Stimulated activated CD8-positive, alpha-beta memory T cell treated with anti-CD3 and anti-CD28 coated beads, Interleukin-4, amount 100 ng/mL, for 1 hour (primary cell): ENCODE measurements at places on chromosomes 7 and 10.

DNA sequence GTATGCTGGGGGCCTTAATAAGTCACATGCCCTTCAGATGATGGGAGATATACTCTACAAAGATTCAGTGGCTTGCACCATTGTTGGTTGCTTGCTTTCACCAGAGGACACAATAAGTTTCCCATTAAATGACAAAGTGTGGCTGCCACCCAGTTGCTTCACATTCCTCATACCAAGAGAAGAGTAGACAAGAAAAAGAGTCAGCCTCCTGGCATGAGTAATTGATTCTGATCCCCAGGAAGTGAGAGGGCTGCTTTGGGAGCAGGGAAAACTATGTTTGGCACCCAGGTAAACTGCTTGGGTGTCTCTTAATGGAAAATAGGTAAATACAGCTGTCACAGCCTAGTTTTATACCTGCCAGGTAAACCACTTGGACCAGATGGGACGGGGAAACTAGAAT is 66.7 kb upstream of the IL6 start:
- no peak for DNase-seq

DNA sequence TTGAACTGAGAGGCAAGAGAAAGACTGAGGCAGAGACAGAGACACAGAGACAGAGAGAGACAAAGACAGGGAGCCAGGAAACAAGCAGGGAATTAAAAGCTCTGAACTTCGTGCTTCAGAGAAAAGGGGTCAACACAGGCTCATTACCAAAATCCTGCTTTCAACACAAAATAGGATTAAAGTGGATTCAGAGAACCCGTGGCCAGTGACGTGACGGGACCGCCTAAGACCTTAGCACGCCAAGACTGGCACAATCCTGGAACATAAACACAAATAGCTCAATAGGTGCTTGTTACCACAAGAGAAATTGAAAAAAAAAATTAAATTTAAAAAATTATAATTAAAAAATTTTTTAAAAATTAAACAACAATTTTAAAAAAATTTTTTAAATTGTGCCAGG is 21.5 kb downstream of the ASB13 start:
- no peak for DNase-seq

GRCh38 chr10:106920538-106920937 is 244.0 kb downstream of the SORCS1 start:
- DNase-seq, result no peak

DNA sequence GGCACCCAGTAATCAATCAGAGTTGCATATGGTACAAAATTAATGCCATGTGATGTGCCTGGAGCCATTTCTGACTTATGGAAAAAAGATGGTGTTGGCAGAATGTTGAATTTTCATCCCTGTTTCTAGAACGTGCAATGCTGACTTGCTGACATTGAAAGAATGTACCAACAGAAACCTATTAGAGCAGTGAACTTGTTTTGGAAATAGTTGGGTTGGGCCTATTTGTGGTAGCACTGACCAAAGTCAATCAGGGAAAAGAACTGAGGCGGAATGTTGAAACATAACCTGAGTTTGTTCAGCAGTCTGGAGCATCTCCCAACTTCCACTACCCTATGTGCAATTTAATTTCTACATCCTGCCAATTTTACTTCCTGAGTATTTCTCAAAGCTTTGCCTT is 11.7 kb upstream of the KIAA1217 start:
- no peak for DNase-seq

DNA sequence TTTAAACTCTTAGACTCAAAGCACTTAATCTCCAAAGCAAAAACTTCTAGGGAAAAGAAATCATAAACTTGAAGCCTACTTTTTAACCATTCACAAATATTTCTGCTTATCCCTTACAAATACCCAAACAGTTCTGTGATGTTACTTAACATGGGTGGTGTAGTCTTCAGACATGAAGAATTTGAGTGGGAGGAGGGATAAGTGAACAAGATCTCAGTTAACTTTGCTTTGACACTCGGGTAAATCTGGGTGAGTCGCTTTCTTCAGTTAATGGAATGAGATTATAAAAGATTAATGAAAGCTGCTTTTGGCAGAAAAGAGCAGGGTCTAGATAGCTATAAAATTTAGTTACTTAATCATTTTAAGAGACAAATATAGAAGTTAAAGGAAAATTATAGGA is 47.5 kb downstream of the RNF133 start:
- DNase-seq, result no peak

DNA sequence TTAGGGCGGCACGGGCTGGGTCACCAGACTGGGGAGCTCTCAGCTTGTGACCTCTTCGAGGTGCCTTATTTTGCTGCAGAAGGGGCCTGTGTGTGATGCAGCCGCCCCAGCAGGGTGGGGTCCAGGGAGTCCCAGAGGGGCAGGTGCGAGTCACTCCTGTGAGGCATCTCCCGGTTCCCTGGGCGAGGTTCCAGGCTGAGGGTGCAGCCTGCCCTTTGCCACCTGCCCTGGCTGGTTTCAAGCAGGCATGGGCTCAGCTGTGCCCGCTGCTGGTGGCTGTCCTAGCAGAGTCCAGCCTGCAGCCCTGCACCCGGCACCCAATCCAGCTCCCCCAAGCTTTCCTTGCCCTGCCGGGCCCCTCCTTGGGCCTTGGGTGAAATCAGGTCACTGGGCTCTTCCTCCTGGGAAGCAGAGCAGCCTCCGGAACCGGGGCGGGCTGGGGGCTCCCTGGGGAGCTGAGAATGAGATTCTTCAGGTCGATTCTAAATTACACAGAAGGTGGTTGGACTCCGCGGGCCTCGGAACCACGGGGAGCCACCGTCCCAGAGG is 64.8 kb downstream of the PWWP2B start:
- no peak for DNase-seq

- no peak for DNase-seq
Observed at GRCh38 chr10:102184606-102185005, 32.4 kb downstream of the NOLC1 start.

DNA sequence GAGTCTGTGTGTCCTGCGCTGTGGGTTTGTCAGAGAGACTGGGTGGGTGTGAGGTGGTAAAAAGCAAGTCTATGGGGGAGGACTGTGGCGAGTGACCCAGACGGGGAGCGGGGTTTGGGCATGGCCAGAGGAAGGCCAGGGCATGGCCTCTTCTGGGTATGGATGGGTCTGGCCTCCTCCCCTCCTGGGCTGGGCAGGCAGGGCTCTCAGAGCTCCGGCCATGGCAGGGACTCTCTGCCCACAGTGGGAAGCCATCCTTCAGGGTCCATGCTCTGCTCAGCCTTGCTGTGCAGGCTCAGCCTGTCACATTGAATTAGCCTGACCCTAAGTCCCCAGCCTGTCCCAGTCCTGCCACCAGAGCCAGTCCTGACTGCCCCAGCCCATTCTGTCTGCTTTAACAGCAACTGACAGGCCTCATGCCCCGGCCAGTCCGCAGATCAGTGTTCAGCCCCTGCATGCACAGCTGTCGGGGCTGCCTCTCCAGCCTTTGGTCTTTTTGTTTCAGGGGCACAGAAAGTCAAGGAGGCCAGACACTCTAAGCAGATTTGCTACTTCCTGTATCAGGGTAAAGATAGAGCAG is 7.9 kb downstream of the ANTXRL start:
- DNase-seq, result no peak

DNA sequence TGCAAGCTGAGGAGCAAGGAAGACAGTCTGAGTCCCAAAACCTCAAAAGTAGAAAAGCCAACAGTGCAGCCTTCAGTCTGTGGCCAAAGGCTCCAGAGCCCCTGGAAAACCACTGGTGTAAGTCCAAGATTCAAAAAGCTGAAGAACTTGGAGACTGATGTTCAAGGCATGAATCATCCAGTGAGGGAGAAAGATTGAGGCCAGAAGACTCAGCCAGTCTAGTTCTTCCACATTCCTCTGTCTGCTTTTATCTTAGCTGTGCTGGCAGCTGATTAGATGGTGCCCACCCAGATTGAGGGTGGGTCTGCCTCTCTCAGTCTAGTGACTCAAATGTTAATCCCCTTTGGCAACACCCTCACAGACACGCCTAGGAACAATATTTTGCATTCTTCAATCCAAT is 20.1 kb upstream of the MDFIC start:
- no peak for DNase-seq

GRCh38 chr10:5095687-5096086 is 1.5 kb downstream of the AKR1C3 start:
- DNase-seq, result no peak

DNA sequence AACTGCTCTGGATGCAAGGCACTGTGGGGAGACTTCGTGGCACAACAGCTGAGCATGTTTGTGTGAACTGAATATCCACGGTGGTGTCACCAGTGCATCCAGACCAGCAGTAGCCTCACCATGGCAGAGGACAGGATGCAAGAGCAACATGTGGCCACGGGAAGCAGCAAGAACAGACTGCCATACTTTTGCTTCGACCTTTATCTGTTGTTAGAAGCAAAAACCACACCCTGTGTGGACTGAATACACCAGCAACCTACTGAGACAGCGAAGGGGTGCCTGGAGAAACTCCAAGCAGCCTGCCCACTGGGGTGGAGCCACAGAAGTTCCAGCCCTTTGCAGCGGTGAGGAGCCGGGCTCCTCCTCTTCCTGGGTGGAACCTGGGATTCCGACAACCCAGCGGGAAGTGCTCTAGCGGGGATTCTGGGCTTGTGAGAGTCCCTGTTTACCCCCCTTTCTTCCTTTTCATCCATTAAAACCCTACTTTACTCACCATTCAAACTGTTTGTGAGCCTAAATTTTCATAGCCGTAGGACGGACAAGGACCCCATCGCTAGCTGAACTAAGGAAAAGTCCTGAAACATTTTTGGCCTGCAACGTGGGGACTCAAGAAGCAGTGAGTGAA is 584.9 kb downstream of the GRM8 start:
- DNase-seq, result no peak

DNA sequence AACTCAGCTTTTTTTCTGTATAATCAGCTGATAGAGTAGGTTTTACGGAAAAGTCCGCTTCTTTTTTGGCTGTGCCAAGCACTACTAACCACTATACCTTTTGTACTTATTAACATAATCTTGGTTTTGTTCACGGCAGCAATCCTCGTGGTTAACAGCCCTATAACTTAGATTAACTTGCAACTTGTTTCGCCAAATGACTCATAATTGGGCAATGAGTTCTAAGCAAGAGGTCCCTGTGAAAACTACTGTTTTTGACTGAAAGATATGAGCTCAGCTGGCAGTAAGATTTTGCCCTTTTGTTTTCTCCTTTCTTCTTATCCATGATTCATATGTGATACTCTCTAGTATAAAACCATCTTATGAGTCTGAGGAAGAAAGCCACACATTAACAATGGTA is 345.0 kb upstream of the PCDH15 start:
- DNase-seq, result no peak

DNA sequence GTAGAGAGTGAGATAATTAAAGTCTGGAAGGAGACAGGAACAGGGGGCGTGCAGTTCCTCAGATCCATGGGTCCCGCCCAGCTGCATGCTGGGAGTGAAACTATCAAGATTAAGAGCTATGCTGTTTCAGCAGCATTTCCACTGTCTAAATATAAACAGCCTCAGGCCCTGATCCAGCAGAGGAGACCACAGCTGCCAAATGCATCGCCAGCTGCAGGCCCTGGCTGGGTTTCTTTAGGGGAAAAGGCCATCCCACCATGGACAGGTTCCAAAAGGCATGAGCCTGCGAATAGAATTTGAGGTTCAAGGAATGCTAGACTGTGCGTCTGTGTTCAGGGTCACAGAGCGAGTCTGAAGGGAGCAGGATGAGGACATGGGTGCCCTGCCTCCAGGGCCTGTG is 411.4 kb downstream of the PAXIP1 start:
- DNase-seq, result no peak

- no peak for DNase-seq
Observed at GRCh38 chr10:112535531-112535951, 88.5 kb downstream of the VTI1A start.

- DNase-seq, result no peak
Observed at GRCh38 chr7:95847061-95847460, 74.7 kb downstream of the DYNC1I1 start.

DNA sequence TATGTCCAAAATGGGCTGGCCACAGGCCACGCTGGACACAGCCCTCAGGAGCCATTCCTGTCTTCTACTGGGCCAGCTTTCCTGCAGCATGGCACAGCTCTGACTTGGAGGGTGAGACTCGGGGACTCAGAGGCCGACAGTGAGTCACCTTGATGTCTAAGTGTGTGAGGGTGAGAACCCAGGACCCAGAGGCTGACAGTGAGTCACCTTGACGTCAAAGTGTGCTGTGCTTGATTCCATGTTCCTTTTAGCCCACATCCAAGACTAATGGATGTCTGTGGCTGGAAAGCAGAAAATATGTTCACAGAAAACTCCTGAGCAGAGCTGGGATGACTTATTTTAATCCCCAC is 6.0 kb upstream of the FAM170B start:
- DNase-seq, result no peak

DNA sequence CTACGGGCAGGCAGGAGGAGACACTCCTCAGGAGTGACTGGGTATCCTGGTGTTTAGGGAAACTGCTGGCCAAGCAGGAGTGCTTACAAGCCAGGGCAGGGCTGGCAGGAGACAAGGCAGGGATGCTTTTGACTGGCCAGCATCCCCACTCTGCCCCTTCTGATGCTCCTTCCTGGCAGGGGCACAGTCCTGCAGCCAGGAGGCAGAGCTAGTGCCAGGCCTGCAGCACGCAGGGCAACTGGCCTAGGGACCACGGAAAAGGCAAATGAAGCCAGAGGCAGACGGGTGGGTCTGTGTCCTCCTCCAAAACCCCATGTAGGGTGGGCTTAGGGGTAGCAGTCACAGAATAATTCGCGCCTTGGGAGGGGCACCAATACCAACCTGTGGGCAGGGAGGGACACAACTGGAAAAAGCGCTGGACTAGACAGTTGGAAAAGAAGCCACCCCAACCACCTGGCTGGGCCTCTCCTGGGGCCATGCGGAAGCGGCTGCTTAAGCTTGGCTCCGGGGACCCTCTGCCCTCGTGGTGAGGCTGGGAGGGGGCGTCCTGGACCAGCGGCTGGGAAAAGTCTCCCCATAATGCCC is 4.8 kb downstream of the IMPDH1 start:
- DNase-seq, result no peak

GRCh38 chr10:51510231-51510630 is 189.2 kb downstream of the CSTF2T start:
- DNase-seq, result no peak

- DNase-seq, result no peak
Observed at GRCh38 chr7:44633254-44634186, 27.1 kb downstream of the OGDH start.

DNA sequence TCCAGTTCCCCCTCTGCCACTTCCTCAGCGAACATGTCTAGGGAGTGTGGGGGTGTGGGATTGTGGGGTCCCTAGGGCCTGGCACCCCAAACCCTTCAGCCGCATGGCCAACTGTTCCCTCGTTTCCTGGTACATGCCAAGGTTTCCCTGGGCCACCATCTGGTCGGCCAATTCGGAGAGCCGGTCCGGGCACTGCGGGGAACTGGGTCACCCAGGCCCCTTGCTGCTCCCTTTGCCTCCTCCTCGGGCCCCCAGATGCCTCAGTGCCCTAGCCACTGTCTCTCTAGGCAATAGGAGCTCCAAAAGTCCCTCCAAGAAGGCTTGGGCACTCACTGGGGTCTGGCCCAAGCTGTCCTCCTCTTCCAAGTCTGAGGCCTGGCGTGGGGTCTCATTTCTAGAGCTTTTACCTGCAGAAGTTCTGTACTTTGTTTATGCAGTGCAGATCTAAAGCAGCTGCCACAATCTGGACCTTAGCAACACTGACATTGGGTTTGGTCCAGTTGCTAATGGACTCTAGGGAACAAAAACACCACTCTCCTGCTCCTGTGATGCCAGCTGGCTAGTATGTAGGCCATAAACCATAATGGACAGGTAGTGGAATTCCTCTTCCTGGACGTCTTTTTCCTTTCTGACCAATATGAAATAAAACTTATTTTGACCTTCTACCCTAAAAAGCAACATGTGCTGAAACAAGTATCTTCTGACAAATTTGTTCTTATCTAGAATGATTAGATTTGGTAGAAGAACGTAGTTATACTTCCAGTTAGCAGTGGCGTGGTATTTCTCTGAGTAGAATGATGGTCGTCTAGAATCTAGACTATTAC is 172.9 kb downstream of the LRRC4 start:
- DNase-seq, result no peak

- DNase-seq, result no peak
Observed at GRCh38 chr7:108012499-108013430, 9.8 kb upstream of the LAMB1 start.
